ENCODE measurements at places on chromosomes 11 and 22.

- DNase-seq = no peak
Observed at GRCh38 chr11:114606003-114606801, 10.6 kb upstream of the NXPE4 start.

GRCh38 chr11:37849706-37850105, 1251.7 kb upstream of the RAG2 start:
- no peak for DNase-seq

GRCh38 chr11:92865352-92865751, 104.1 kb upstream of the MTNR1B start:
- no peak for DNase-seq

GRCh38 chr11:122115524-122116379, at the start of gene BLID:
BLID (minus strand) TSS chr11:122116215; CDS start chr11:122115922, 293 bp downstream.
- no peak for DNase-seq

- no peak for DNase-seq
Observed at GRCh38 chr11:58927393-58928106, 11.7 kb upstream of the GLYATL1 start.

GRCh38 chr11:70191495-70192140, 11.5 kb upstream of the FADD start:
- peak; percentile 17 for DNase-seq

- no peak for DNase-seq
Observed at GRCh38 chr22:49795521-49795920, 32.2 kb downstream of the BRD1 start.

DNA sequence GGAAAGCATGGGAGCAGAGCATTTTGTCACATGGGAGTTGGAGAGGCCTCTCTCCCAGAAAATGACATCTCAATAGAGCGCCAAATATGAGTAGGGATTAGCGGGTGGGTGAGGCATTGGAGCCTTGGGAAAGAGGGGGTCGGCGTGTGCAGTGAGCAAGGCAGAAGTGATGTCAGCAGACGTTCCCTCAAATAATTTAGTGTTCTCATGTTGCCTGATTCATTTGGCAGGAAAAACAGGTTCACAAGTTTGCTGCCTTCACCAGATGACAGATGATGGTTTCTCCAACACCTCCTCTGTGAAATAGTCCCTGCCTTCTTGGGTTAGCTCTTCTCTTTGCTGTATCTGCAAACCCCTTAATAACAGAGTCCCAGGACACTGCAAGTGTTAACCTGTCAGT, 118.5 kb upstream of the ARHGAP20 start:
- DNase-seq = no peak

DNA sequence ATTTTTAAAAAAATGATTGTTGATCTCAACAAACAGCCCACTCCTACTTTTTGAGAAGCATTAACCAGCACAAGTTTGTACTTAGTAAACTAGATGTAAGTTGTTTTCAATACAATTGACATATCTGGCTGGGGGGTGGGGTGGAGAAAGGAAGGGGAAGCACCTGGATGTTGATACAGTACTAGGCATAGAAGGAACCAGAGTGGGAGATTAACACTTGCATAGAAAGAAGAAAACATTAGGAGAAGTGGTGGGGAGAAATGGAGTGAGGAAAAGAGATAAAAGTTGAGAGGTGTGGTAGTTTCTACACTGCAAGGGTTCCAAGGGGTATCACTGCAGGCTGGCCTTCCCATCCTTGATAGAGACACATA, 10.6 kb upstream of the GAB2 start:
- DNase-seq = no peak

DNA sequence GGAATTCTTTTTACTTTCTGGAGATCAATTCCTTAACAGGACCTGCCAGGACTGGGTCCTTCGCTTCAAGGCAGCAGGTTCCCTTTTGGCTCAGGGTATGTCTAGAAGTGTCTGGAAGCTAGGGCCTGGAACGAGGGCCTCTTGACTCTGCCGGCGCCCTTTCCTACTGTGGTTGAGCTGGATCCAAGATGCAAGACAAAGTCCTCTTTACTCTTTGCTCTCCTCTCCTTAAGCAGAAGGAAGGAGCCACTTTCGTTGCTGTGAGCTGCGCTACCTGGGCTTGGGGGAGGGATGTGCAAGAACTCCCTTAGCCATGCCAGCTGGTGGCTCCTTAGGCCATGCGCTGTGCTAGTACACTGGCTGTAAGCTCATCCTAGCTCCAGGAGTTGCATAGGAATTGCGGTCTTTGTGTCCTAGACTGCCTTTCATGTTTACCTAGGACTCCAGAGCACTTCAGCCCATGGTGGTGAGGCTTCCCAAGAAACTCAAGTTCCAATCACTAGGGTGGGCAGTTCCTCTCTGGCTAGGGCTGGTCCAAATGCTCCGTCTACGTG, 18.1 kb downstream of the GLB1L2 start:
- DNase-seq = no peak

DNA sequence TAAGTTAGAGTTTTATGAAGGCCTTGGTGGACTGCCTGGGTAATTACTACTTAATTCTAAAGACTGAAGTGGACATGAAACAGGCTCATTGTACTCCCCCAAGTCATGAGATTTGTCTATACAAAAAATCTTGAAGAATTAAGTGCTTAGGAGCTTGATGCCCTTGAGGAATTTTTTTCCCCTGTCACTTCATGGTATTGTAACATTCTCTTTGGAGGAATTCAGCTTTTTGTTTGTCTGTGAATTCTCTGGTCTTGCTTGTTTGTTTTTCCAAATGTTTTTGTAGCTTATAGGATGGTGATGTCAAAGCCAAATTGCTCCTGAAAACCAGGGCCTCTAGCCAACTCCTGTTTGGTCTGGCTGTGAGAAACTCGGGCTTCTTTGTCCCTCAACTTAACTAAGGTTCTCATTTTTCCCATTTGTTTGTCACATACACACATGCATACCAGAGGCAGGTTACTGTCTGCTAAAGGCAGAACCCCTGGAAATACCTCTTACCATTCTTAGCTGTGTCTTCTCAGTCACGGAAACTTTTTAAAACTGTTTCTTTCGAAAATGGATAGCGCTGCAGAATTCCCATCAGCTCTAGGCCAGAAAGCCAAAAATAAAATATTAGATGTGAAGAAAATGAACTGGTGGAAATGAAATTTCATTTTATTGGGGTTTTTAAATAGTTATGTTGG, 66.9 kb downstream of the AMOTL1 start:
- DNase-seq = no peak

- DNase-seq = no peak
Observed at GRCh38 chr11:105244160-105244825, 104.7 kb upstream of the CARD18 start.

Data from stimulated activated CD4-positive, alpha-beta T cell treated with anti-CD3 and anti-CD28 coated beads, TNF-alpha, amount 100 ng/mL, for 1 hour (primary cell).